Glomerular endothelial cell (primary cell): ENCODE measurements at places on chromosomes 11 and 22.

DNA sequence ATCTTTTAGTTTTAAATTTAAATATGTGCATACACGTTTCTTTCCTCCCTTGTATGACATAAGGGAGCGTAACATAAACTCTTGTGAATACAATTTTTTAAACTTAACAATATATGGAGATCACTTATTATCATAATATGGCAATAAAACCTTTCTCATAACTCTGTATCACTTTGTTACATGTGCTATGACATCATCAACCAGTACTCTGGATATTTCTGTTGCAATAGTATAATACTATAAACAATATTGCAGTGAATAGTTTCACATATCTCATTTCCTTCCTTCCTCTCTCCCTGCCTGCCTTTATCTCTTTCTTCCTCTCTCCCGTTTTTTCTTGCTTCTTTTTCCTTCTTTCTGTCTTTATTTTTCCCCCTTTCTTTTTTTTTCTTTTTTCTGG is 1278.0 kb upstream of the CNTN5 start:
- DNase-seq: no peak

GRCh38 chr11:74025467-74026166 is 16.7 kb upstream of the UCP3 start:
- no peak for DNase-seq

DNA sequence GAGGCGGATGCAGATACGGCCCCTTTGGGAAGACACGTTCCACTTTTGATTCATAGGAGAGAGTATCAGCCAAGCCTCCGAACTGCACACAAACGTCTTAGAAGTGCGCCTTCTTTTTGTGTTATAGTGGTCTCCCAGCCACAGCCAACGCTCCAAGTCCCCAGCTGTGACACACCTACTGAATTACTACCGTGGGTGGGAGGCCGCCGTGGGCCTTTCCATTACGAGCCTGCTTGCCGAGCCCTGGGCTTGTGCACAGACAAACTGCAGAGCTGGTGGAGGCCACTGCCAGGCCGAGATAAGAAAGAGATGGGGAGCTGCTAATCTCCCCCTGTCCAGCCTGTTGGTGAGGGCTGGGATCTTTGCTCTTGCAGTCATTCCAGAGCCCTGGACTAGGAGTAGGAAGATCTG is 761 bp downstream of the HMBS start:
- DNase-seq: no peak

DNA sequence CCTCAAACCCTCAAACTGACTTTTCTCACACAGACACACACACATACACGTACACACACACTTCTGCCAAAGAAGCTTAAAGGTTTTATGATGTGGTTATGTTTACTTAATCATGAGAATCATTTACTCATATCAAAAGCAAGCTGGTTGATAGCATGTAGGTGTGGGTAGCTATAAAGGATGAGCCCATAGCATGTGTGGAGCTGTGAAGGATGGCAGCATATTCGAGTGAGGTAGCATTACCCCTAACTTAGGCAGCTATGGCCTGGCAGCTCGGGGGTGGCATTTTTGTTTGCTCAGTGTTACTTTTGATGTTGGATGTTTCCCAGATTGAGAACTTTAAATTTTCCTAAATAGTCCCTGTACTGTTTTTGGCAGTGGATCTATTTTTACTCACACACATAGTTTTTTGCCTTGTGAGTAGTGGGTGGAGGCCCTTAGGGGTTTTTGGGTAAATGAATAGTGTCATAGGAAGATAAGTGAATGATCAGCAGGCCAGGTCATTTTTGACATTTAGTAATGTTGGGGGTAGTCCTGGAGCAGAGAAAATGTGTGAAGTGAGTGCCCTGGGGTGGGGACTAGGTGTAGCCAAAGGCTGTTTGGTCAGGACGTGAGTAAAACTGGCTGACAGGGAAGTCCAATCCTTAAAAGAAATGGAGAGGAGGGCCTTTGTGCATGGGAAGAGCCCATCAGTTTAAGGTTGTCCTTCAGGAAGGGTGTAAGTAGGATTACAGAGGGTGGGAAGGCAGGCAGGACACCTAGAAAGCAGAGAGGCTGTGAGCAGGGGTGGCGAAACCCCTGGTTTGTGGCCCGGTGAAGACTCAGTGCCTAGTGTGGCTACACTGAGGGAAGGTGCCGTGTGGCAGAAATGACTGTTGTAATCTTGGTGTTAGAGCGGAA is 7.1 kb downstream of the YWHAH start:
- no peak for DNase-seq

DNA sequence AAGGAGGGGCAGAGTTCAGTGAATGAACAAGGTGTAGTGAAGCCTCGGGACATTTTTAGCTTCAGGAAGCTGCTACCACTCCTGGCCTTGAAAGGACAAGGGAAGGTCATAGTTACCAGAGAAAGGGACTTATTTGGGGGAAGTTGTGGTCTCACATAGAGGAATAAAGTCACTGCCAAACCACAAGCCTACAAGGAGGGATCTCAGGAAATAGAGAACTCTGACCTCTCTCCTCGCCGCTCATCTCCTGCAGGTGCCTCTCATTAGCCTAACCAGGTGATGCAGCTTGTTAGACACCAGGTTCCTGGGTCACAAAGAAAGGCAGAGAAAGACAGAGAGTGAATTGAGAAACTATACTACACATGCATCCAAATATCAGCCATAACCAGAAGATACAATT is 14.3 kb upstream of the TOLLIP start:
- no peak for DNase-seq

GRCh38 chr22:47069270-47069669 is 306.8 kb downstream of the TBC1D22A start:
- no peak for DNase-seq

DNA sequence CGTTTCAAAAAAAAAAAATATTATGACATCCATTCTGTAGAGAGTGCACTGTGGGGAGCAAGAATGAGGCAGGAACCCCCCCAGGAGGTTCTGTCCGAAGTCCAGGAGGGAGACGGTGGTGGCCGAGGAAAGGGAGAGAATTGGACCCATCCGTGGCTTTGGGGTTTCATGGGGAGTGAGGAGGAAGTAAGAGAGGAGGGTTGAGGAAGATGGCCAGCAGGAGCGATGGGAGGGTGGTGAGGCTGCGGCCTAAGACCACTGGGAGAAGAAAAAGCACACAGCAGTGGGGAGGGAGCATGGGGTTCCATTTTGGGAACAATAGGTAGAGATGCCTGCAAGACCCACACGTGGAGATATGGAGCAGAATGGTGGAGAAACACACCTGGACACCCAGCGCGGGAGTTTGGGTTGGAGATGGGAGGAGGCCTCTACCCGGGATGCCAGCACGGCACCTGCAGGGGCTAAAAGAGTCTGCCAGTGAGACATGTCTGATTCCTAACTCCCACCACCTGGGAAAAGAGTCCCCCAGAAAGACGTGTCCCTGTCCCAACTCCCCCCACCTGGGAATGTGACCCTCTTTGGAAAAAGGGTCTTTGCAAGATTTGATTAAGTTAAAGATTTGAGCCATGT is 72.5 kb upstream of the SHANK2 start:
- no peak for DNase-seq

GRCh38 chr11:128707681-128708080 is 13.8 kb downstream of the FLI1 start:
- no peak for DNase-seq
